ENCODE measurements at places on chromosomes 6 and 20. TPM values are rescaled to one million over a fixed set of nuclear protein-coding genes. Genes with fewer than 3 reads are reported as not detected.

DNA sequence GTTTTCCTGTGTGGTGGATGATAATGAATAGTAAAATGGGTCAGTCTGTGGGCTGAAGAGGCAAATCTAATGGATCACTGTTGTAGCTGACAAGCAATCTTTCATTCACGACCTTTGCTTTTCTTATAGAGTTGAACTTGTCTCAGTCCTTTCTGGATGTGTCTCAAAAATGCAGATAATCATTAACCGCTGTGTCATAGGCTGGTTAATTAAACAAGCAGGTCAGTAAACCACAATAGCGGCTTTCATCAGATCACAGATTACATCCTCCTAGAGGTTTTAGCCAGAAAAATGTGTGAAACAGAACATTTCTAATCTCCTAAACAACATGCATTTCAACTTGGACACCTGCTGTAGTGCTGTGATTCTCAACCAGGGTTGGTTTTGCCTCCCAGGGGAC is 2.5 kb upstream of the METTL24 start:
- DNase-seq: no peak

DNA sequence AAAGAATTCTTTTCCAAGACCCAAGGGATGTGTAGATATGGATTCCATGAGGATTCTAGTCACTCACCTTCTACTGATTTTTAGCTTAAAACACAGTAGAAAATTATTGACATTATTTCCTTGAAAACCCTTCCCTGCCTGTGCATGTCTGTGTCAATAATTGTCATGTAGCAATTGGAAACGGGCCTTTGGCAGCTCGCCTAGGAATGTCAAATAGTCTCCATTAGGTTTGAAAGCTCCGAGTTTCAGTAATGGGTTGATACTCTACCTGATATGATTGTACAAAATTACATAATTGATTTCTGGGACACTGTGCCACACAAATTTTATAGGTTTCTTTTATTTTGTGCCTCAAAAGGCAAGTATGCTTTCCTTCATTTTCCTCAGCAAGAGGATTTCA is 515.2 kb upstream of the ARID1B start:
- DNase-seq: no peak

Gene ATP6V1G2
- total RNA-seq: 0.17 TPM

Gene ERVFRD-1
- total RNA-seq: not detected

DNA sequence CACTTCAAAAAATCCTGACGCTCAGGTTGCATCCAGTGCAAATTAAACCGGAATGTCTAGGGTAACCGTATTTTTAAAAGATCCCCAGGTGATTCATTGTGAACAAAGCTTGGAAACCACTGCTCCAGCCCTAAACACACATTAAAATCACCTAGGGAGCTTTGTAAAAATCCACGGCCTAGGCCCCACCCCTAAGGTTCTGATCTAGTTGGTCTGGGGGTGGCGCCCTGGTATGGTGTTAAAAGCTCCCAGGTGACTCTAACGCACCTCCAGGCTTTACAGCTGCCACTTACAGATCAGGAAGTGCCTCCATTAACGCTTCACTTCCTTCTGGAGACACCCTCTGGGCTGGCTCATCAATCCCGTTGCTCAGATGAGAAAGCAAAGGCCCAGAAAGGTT is 92.2 kb downstream of the GRM4 start:
- DNase-seq: no peak

GRCh38 chr6:161418463-161418945 is 144.6 kb upstream of the AGPAT4 start:
- DNase-seq: no peak

Gene SLC4A11
- under 0.01 TPM for total RNA-seq

DNA sequence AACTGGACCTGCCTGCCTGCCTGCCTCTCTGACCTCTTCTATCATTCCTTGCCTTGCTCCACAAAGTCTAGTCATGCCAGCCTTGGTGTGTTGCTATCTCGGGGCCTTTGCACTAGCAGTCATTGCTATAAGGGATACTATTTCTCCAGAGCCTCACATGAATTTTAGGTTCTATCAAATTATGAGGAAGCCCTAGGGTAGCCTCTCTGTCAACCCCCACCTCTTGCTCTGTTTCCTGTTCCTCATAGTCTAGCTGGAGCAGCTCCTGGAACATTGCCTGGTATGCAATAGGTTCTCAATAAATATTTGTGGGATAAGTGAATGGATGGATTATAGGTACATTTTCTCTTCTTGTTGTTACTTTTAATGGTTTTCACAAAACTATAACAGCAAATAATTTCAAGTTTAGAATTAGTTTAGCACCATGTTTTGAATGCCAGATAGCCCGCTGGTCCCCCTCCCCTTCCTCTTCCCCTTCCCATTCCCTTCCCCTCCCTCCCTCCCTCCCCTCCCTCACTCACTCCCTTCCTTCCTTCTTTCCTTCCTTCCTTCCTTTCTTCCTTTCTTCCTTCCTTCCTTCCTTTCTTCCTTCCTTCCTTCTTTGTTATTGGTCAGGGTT is 46.9 kb upstream of the DTNBP1 start:
- no peak for DNase-seq

Gene ATG5
- 25.7 TPM for total RNA-seq

DNA sequence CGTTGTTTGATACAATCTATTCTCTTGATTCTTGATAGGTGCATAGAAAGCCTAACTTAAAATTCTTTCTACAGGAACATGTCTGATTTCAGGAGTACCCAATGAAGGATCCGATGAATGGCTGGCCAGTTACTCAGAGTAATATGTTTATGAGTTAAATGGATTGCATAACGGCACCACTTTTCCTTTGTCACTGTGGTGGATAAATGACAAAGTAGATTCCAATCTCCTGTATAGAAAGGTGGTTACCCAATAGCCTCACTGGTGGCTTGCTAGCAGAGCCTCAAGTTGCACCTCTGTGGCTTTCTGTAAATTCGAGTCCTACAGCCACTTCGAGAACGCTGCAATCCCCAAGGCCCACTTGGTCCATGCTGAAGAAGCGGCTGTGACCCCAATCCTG is 28.4 kb downstream of the LHFPL5 start:
- DNase-seq: no peak

DNA sequence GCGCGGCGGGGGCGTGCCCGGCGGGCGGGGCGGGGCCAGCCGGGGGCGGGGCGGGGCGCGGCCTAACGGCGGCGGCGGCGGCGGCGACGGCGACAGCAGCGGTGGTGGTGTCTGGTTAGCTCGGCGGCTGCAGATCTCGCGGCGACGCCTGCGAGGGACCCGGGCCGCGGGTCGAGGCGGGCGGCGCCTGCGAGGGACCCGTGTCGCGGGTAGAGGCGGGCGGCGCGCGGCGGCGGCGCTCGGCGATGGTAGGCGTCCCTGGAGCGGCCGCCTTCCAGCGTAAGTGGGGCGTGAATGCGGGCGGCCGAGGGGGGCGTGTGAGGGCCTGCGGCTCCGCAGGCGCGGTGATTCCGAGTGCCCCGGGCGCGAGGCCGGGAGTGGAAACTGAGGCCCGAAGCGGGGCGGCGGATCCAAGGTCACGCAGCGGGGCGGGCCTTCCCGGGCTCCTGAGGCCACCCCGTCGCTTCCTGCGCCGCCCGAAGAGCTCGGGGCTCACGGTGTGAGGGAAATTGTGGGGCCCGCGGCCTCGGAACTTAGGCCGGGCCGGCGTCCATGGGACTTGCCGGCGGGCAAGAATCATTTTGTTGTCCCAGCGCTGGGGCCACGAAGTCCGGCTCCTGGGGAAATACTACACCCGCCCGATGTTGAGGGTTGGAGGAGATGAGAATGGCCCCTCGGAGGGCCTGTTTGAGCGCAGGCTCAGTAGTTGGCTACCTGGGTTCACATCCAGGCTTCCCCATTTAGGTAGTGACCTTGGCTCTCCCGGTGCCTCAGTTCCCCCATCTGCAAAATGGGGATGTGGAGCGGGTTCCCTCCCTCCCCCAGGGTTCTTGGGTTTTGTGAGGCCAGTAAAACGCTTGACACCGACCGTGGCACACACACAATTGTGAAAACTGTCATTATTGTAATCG is at the start of gene CBFA2T2:
CBFA2T2 (plus strand) TSS at position 74 of the 911 bp plus-strand sequence; CDS start at position 246, 172 bp downstream.
- DNase-seq: no peak

DNA sequence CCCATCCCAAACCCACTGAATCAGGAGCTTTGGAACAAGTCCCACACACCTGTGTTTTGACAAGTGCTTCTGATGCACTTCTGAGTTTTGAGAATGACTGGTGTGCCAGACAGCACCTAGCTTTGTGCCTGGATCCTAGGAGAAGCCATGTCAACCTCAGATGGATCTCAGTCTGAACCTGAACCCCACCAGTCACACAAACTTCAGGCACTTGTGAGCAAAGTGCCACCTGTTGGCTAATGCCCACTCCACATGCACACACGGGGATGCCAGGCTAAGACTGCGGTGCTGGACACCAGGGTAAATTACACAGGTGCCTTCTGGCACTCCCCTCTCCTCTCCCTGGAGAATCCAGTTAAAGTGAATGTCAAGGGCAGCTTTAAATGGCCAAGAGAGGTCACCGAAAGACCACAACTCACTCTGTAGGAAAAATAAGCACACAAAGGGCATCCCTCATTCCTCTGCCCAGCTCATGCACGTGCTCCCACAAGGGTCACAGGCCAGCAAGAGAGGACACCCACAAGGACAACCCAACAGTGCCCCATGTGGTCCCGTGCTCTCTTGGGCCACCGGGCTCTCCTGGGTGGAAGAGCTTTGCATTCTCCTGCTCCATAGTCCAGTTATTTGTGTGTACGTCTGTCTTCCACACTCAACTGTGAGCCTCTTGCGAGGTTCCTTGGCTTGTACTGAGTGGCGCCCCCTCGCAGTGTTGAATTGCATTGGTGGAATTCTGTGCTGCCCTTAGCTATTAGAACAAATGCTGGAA is 45.6 kb downstream of the TAF8 start:
- no peak for DNase-seq

GRCh38 chr20:24665741-24666191 is 196.3 kb downstream of the SYNDIG1 start:
- DNase-seq: no peak

- no peak for DNase-seq
These were observed 16.4 kb upstream of the CYP24A1 start for GRCh38 chr20:54190217-54190616.

- DNase-seq: no peak
These were observed 125.6 kb upstream of the SASH1 start for GRCh38 chr6:148217051-148217450.

Gene FRK
- 5.7 TPM for total RNA-seq

DNA sequence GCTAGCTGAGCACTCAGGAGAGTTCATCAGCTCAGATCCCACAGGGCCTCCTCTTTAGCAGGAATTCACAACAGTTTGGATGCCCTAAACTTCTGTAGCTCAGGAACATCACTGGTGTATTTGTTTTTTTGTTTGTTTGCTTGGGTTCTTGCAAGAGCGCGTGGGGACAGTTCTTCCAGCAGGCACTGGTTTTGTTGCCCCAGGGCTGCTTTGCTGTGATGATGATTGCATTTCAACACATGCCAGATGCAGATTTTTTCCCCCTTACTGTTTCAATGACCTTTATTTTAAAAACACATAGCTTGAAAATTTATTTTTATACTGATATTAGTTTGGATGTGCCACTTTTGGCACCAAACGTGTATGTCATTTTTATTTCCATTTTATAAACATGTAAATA is 77.1 kb downstream of the DHX35 start:
- DNase-seq: no peak

Gene GSTA2
- 2.2 TPM for total RNA-seq

Gene CCDC170
- 0.59 TPM for total RNA-seq

DNA sequence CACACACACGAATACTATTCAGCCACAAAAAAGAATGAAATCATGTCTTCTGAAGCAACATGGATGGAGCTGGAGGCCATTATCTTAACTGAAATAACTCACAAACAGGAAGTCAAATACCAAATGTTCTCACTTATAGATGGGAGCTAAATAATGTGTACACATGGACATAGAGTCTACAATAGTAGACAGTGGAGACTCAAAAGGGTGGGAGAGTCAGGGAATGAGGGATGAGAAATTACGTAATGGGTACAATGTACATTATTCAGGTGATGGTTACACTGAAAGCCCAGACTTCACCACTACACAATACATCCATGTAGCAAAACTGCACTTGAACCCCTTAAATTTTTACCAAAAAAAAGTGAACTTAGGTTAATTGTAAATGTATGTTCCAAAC is 160.4 kb downstream of the TASP1 start:
- DNase-seq: no peak

Gene PAX1
- not detected for total RNA-seq

GRCh38 chr6:1834207-1834606 is 224.5 kb downstream of the FOXC1 start:
- no peak for DNase-seq

DNA sequence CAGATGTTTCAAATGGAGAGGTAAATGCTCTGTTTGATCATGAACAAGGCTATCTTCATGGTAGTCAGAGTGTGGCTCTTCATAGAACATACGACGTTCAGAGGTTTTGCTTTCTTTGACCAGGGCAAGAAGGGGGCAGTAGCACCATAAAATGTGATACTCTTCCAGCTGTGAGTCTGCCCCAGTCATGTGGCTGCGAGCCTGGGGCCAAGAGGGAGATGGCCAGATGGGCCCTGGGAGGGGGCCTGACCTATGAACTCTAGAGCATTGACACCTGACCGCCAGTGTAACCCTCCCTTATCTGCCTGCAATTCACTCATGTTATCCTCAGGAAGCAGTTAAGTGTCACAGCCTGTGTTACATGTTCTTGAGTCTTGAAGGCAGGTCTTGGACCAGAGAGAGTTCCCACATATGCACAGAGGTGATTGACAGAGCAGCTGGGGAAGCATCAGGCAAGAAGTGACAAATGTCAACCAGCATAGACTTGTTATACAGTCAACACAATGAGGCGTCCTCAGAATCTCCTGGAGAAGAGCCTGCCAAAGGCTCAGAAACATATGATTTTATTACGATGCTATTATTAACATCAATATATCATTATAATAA is 55.0 kb downstream of the SCML4 start:
- no peak for DNase-seq

DNA sequence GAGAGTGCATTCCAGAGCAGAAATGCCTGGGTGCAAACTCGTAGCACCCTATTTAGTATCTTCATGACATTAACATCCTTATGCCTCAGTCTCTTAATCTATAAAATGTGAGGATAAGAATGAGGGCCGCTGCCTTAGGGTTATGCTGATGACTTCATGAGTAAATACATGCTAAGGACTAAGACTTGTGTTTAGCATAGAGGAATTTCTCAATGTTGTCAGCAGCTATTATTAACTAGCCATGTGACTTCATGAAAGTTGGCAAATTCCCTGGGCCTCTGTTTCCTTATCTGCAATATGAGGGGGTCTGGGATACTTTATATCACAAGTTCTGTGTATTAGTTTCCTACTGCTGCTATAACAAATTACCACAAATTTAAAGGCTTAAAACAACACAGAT is 108.1 kb upstream of the RIPOR2 start:
- DNase-seq: no peak

GRCh38 chr20:45014671-45015415 is 48.5 kb downstream of the STK4 start:
- no peak for DNase-seq

Gene BEND6
- total RNA-seq: 0.14 TPM

- DNase-seq: no peak
These were observed 187.2 kb downstream of the FOXC1 start for GRCh38 chr6:1796706-1797529.

GRCh38 chr6:3545156-3545555 is 88.3 kb upstream of the SLC22A23 start:
- DNase-seq: no peak

GRCh38 chr6:1162367-1163275 is 149.3 kb upstream of the FOXQ1 start:
- no peak for DNase-seq

Gene SLC17A2
- total RNA-seq: 88.1 TPM

- DNase-seq: no peak
These were observed 73.9 kb downstream of the PTPRK start for GRCh38 chr6:128446497-128446896.

GRCh38 chr6:117615750-117616390 is 13.6 kb upstream of the GOPC start:
- DNase-seq: no peak

Measured in liver (tissue), 10 donors.